Dermis microvascular lymphatic vessel endothelial cell (primary cell): ENCODE measurements at places on chromosomes 12 and 14. TPM values are rescaled to one million over a fixed set of nuclear protein-coding genes. Genes with fewer than 3 reads are reported as not detected.

ALDH2 gene
- 40.6 and 62.2 TPM in 2 replicates for total RNA-seq

GALNT6 gene
- total RNA-seq: 13.7 and 22.1 TPM in 2 replicates

IFNG-AS1 gene
- total RNA-seq: not detected in 2 replicates

IL26 gene
- total RNA-seq: not detected in 2 replicates

CD4 gene
- not detected in 2 replicates for total RNA-seq

PTPRO gene
- under 0.01 TPM in 1 of 2 replicates, not detected in the other for total RNA-seq

NGDN gene
- 35.8 and 36.7 TPM in 2 replicates for total RNA-seq

PPP1R1A gene
- total RNA-seq: not detected in 2 replicates

RAD9B gene
- 0.25 and 0.26 TPM in 2 replicates for total RNA-seq

SOX5 gene
- total RNA-seq: under 0.01 TPM in 2 replicates

GRCh38 chr14:68874746-68875155, 81.9 kb upstream of the ZFP36L1 start:
- DNase-seq: no peak

DNA sequence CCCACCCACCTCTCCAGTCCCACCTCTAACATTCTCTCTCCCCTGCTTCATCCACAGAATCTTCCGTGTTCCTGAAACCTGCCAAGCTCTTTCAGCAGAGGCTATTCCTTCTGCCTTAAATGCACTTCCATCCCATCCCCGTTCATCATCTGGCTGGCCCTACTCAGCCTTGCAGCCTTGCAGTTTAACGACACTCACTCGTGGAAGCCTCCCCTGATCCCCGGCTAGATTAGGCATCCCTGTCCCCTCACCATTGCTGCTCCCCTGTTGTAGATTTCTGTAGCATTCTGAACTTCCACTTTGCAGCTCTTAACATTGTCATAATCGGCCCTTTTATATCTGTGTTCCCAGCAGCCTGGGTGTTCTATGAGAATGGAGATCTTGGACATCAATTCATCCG, 280.5 kb upstream of the NOS1 start:
- no peak for DNase-seq

DNA sequence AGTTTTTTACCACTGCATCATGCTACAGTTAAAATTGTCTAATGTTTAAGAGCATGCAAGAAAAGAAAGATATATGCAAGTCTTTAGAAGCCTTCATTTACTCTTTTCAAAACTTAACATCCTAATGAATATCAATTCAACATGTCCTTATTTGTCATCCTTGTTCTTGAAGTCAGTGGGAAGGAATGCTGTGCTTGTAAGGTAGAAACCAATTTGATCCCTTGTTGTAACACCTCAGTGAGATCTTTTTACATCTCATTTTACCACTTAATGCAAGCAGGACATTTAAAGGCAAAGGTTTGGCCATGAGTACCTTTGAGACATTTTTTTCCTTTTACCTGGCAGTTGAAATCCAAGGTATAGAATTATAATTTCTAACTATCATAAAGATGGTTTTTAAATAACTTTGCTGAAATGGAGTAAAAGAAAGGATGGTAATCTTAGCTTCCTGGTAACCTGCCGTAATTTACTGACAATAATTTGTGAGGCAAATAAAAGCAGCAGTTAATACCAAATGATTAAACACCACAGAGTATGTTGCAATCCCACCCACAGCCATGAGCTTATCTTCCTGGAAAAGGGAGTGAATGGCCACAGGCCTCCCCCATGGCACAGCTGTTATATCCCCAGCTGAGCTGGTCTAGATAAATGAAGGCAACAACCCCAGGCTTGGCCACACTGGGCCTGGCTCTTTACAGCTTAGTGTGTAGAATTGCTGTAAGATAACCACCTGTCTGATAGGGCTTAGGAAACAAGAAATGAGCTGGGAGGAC, 33.2 kb upstream of the STRN3 start:
- DNase-seq: no peak

GRCh38 chr12:113103756-113104450, 31.7 kb downstream of the RASAL1 start:
- no peak for DNase-seq

GRCh38 chr14:61566537-61567225, 128.6 kb upstream of the HIF1A start:
- DNase-seq: no peak

DNA sequence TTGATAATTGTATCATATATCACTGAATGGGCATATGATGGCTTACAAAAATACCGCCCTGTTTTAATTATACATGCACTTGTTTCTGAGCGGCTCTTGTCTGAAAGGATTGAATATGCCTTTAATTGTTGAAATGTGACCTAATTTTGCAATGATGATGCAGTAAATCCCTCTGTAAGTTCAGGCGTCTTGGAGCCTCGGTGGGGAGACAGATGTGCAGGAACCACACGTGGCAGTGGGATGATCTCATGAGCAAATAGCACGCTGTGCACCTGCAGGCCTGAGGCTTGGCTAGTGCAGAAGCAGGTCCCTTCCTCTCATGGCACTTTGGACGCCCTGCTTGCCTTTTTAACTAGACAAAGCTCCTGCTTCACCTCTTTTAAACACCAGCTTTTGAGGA, 49.3 kb upstream of the ASPG start:
- DNase-seq: no peak

- DNase-seq: peak; percentile 53
Measured at GRCh38 chr14:24058260-24058950, 6.6 kb downstream of the CARMIL3 start.

- no peak for DNase-seq
Measured at GRCh38 chr12:120085920-120086645, 30.5 kb downstream of the RAB35 start.

DNA sequence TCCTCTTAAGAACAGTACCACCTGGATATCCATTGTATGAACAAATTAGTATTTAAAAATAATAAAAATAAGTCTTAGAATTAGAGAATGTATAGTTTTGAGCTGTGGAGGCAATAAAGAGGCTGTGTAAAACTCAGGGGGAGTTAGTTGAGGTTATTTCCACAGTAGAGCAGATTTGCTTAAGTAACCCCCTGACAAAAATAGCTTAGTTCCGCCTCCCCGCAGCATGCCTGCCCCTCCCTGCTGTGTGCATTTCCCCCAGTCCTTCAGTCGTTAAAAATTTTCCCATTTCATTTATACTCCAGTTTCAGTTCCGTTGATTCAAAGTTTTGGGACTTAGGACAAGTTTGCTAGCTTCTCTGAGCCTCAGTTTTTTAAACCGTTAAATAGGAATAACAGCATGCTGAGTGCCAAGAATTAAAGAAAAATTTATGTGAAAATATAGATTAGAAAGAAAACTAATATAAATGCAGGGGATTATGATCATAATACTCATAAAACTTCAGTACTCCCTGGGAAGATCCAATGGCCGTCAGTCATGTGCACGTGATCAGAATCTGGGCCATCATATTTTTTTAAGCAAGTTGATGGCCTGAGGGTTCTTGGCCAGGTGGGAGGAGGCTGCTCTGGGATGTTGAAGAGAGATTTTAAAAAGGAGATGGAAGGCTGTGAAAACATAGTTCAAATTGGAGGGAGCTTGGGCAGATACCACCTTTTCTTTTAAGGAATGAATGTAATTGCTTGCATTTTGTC, 14.5 kb upstream of the SLC38A2 start:
- no peak for DNase-seq

DNA sequence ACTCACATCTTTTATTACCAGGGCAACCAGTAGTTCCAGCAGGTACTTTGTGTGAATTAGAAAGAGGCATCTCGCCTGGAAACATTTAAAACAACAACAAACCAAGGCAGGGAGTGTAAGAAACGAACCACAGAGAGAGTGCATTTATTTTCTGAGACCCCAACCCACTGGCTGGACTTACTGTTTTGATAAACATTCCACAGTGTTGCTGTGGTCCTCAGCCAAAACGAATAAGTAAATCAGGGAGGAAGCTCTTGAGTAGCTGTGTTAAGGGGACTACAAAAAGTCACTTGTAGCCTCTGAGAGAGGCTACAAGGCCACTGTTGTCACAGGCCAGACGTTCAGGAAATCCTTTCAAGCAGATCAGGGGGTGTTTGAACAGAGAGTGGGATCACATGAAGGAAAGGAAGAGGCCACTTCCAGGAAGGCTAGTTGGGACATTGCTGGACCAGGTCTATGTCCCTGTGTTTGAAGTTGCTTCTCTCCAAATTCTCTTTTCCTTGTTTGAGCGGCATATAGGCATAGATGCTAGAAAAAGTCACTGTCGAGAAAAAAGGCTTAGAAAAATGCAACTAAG, 33.8 kb downstream of the DMAC2L start:
- DNase-seq: peak; percentile 47

DNA sequence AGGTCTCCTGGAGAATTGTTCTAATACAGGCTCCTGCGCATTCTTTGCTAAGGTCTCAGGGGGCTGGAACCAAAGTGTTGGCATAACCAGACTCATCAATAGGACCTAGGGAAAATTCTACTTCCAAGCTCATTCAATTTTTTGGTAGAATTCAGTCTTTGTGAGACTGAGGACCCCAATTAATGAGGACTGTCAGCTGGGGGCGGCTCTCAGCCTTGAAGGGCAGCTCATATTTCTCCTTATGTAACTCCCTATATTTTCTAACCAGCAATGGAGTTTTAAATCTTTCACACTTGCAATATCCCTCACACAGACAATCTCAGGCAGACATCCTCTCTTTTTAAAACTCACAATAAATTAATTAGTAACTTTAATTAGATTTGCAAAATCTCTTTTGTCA, 476.4 kb upstream of the LRFN5 start:
- no peak for DNase-seq

DNA sequence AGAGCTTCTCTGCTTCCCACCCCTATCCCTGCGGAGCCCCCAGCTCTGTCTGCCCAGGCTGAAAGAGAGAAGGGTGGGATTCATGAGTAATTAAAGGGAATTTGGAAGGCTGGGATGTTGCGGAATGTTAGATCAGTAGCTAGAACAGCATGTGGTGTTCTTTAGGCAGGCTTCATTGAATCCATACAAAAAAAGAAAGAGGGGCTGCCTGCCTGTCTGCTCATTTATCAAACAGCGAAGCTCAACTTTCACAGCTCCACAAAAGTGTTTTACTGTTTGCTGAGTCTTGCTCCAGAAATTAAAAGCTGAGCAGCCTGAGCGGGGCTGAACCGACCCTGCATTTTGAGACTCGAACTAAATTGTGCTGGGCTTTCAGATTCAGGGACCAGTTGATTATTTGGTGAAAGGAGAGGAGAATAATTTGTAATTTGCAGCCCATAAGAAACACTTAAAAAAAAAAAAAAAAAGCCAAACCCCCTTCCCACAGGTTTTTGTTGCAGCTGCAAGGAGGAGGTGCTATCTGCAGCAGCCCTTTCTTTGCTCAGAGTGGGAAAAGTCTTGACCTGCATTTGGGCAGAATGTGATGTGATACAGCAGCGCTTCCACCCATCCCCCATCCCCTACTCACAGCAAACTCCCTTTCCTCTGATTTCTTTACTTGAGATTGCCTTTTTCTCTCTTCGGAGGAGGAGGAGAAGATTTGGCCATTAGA, 89.7 kb downstream of the RFX4 start:
- no peak for DNase-seq

DNA sequence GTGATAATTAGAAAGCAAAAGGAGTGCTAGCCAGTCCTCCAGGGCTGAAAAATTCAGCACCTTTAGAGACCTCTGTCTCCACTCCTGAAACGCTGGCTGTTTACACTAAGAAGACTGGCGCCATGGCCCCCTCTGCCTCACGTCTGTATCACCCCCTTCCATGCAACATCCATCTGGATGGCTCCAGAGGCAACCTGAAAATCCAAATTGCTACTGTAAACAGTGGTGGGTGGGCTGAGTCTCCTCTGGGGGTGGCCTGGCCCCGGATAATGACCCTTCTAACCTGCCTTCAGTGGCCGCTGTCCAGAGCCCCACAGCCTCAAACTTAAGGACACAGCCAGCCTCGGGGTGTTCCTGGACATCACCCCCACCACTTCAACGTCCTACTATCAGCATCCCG, 1.4 kb downstream of the PRKD1 start:
- DNase-seq: no peak

DNA sequence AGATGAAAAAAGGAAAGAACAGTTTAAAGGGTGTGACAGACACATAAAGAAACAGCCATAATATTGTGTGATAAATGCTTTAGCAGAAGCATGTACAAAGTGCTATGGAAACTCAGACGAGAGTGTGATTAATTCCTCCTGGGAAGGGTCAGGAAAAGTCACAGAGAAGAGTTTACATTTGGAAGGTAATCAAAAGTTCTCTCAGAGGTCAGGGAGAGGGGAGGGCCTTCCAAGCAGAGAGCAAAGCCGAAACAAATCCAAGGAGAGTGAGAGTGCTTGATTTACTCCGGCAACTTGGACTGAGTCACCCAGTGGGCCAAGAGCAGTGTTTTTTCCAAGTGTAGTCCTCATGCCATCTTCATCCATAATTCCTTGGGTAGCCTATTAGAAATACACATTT, 108.3 kb downstream of the IGF1 start:
- no peak for DNase-seq

DNA sequence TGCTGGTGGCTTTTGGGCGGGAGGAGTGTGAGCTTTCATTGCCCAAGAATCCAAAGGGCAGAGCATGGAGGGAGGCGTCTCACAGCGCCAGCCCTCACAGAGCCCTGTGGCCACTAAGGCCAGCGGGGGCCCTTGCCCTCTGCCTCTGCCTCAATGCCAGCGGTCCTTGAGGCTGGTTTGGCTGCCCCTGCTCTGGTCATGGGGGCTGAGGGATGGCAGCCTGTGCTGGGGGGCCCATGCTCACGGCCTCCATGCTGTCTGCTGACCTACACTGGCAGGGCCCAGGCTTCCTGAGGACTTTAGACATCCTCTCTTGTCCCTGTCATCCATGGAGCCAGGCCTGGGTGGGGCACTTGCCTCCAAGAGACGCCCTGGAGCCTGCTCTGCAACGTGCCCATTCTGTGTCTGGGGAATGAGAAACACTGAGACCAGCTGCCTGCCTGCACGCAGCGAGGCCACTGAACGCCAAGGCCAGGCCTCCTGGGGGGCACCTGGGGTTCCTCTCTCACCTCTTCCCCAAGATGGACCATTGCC, 143.4 kb downstream of the KIF26A start:
- DNase-seq: no peak

DNA sequence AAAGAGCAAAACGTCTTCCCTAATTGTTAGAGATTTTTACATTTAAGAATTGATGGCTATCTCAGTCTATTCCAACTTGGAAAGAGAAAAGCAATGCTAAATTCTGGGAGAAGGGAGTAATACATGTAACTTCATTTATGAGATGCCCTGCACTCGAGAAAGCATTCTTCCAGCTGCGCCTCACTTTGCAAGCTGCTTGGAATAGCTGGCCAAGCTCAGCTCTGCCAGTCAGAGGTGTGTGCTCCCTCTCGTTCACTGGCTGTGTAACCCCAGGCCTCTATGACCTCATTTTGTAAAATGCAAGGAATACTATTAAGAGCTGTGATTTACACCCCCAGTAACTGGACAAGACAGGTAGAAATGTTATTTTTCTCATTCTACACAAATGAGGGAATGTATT, 79.1 kb downstream of the OTX2 start:
- no peak for DNase-seq

DNA sequence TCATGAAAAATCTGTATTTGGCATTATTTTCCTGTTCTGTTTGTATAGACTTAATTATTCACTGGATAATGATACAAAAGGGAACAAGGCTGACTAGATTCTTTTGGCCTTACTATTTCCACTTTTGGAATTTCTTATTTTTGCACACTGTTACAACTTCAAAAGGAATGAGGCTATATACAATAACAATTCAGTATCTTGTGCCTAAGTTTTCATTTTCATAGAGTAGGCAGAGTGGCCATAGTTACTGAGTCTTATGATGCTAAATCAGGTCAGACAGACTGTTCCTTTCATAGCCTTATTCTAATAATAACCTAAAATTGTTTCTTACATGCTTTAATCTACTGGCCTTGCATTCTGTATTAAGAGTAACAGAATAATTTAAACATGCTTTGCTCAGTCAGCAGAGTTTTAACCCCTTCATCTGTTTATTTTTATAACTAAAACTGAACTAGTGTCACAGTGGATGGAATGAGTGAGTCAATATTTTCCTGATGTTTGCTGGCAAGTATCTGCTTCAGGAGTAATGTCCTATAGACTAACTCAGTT, 10.5 kb downstream of the TTC8 start:
- peak; percentile 70 for DNase-seq
